Fibroblast of upper back skin (primary cell): ENCODE measurements at places on chromosomes 1 and 21.

DNA sequence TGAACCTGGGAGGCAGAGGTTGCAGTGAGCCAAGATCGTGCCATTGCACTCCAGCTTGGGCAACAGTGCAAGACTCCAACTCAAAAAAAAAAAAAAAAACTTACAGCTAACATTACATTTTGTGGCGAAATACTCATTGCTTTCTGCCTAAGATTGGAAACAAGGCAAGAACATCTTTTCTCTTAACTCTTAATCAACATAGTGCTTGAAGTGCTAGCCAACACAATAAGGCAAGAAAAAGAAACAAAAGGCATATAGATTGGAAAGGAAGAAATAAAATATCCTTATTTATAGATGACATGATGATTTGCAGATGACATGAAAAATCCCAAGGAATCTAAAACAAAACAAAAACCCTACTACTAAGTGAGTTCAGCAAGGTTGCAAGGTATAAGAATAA lies 24.6 kb upstream of the GJA9 start:
- DNase-seq, result no peak

DNA sequence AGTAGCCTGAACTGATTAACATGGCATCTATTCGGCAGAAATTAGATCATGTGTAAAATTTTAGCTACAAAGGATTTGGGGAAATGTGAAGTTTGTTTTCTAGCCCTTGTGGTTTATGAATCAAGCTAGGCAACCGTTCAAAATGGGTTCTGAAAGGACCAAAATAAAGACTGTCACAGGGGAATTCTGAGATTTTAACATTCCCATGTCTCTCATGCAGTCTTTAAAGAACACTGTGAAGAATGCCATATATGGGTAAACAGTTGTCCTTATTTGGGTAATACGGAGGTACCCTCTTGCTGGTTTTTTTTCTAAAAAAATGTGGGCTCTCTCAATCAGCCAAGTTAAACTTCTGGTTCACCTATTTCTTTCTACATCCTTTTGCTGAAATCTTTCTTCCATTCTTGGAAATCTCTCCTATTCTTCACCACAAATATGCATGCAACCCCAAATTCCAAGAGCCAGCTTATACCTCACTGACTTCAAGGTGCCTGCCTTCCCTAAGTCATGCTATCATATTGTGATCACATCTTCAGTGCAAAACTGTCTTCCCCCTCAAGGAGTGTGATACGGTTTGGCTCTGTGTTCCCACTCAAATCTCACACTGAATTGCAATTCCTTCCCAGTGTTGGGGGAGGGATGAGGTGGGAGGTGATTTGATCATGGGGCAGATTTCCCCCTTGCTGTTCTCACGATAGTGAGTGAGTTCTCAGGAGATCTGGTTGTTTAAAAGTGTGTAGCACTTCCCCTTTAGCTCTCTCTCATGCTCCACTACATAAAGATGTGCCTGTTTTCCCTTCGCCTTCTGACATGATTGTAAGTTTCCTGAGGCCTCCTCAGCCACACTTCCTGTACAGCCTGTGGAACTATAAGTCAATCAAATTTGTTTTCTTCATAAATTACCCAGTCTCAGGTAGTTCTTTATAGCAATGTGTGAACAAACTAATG lies 308.7 kb downstream of the TTLL7 start:
- DNase-seq, result peak; percentile 73

DNA sequence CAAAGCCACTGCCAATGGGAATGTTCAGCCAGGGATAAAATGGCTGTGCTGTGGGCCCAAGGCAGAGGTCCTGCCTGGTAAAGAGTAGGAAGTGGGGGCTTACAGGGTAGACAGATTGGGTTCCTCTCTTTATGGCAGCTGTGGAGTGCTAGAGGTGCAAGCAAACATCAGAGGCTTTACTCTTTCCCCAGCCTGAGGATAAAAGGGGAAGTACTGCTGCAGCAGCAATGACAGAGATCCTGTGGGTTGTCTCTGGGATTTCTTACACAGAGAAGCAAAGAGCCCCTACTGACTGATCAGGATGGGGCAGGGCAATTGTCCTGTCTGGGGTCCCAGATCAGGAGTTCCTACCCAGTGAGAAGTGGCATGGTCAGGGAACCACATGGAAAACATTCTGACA lies 54.2 kb downstream of the DRAM2 start:
- DNase-seq, result no peak

GRCh38 chr1:206903687-206904086 lies 6.4 kb downstream of the IL24 start:
- DNase-seq, result peak; percentile 60

DNA sequence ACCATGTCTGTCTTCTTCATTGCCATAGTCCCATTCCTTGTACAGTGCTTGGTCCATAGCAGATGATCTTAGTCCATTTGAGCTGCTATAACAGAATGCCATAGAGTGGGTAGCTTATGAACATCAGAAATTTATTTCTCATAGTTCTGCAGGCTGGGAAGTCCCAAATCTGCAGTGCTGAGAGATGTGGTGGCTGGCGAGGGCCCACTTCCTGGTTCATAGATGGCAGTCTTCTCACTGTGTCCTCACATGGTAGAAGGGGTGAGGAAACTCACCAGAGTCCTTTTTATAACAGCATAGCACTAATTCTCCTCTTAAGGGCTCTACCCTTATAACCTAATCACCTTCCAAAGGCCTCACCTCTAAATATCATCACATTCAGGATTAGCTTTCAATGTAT lies 23.1 kb upstream of the RAP1A start:
- no peak for DNase-seq

GRCh38 chr1:50271968-50272578 lies 151.2 kb downstream of the DMRTA2 start:
- peak; percentile 1 for DNase-seq

DNA sequence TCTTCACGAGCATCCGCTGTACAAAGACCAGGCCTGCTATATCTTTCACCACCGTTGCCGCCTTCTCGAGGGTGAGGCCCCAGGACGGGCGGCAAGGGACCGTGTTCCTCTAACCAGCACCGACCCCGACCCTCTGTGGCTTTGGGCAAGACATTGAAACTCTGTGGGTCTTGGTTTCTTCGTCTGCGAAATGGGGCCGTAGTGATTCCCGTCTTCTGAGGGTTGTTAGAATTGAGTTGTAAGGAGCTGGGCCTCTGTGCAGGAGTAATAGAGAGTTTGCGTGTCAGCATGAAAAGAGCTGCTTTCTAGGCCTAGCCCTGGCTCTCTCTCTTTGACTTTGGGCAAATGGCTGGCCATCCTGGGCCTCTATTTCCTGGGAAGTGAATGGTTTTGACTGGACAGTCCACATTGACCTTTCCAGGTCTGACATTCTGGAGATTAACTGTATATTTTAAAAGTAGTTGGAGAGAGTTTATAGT lies 591 bp downstream of the MRPL37 start:
- DNase-seq, result no peak
